T-cell (primary cell): ENCODE measurements at places on chromosomes 4 and X. TPM values are rescaled to one million over a fixed set of nuclear protein-coding genes. Genes with fewer than 3 reads are reported as not detected.

DNA sequence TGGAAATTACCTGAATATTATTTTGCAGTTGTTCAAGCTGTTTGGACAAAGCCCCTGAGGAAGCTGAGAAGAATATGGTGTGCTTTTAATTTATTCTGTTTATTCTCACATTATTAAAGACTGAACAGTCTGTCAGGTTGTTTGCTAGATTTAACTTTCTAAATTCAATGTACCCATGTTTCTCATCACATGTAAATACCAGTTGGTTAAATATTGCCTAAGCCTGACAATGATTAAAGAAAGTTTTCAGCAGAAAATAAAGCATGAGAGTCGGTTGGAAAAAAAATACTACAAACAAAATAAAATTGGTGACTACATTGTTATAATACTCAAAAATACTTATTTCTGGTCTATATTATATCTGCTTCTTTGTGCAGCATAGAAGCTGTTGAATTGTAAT is 1974.7 kb downstream of the ARAP2 start:
- H3K36me3 ChIP-seq: no peaks in the 10 kb centered on the region
- no peak overlapping the region for H3K4me3 ChIP-seq
- DNase-seq: no peak
- no peak overlapping the region for H3K27ac ChIP-seq
- no peaks in the 10 kb centered on the region for H3K4me1 ChIP-seq

DNA sequence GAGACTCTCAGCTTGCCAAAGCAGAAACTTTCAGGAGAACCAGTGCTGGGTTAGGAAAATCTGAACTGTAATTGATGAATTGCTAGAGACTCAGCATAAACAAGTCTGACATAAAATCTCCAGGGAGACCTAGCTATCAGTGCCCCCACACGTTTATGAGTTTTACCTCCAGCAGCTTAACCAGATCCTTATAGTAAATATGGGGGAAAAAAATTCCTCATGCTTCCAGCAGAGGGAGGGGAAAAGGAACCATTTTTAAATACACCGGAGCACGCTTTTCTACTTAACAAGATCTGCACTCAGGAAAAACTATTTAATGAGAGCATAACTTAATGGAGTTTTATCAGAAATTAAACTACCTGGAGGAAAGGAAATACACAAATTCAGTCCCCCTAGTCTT is 1040.7 kb upstream of the INTU start:
- H3K4me1 ChIP-seq: no peaks in the 10 kb centered on the region
- no peaks in the 10 kb centered on the region for H3K27me3 ChIP-seq
- no peak for DNase-seq
- no peaks in the 10 kb centered on the region for H3K36me3 ChIP-seq
- no peak overlapping the region for H3K27ac ChIP-seq
- no peak overlapping the region for H3K4me3 ChIP-seq

GRCh38 chrX:1465286-1466231 is 12.8 kb upstream of the ASMTL start:
- H3K27me3 ChIP-seq: no peaks in the 10 kb centered on the region
- peaks cover 43% of the 10 kb centered on the region for H3K36me3 ChIP-seq
- peaks cover 56% of the 10 kb centered on the region for H3K4me1 ChIP-seq
- peak overlapping the region; percentile 98 for H3K27ac ChIP-seq
- H3K4me3 ChIP-seq: no peak overlapping the region

SMIM14 gene
- 15.7 TPM for total RNA-seq

DNA sequence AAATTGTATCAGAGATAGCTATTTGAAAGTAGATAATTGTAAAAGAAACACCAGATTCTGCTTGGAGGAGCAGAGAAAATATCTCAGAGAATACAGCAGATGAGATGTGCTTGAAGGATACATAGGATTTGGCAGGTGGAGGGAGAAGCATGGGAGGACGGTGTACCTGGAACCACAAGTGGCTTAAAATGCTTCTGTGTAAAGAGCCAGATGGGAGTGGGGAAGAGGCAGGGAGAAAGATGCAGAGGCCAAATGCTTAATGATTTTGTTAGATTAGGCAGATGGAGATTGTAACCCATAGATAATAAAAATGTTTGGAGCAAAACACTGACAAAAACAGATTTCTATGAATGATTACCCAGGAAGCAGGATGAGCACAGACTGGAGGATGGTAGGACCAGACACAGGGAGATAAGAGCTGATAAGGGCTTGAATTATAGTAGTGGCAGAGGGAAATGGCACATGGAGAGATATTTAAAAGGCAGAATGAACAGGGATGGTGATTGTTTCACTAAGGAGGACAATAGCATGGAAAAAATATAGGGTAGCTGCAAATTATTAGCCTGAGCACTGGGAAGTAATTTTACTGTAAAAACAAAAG is 145.7 kb upstream of the TBC1D9 start:
- DNase-seq: no peak

- H3K4me3 ChIP-seq: no peak overlapping the region
- H3K27me3 ChIP-seq: no peaks in the 10 kb centered on the region
- no peaks in the 10 kb centered on the region for H3K4me1 ChIP-seq
- DNase-seq: no peak
- H3K36me3 ChIP-seq: no peaks in the 10 kb centered on the region
- H3K27ac ChIP-seq: no peak overlapping the region
These were observed 122.6 kb upstream of the VCX3B start for GRCh38 chrX:8341814-8342590.

- no peak overlapping the region for H3K27ac ChIP-seq
- no peak overlapping the region for H3K4me3 ChIP-seq
- no peak for DNase-seq
- no peaks in the 10 kb centered on the region for H3K36me3 ChIP-seq
These were observed 145.7 kb upstream of the NUDT6 start for GRCh38 chr4:123068081-123068480.

- no peak overlapping the region for H3K4me3 ChIP-seq
- peaks cover 32% of the 10 kb centered on the region for H3K27me3 ChIP-seq
- H3K4me1 ChIP-seq: no peaks in the 10 kb centered on the region
These were observed 2.1 kb downstream of the APLN start for GRCh38 chrX:129652565-129653169.

DNA sequence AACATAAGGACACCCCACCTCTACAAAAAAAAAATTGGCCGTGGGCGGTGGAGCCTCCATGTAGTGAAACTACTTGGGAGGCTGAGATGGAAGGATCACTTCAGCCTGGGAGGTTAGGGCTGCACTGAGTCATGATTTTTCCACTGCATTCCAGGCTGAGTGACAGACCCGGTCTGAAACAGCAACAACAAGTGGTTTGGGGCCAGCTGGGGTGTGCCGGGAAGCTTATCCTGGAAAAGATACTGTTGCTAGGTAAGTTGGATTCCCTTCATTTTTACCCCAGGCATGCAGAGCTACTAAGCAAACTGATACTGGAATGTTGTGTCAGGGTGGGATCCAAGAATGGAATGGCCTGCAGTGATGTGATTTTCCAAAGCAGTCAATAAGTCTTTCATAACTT is 57.0 kb downstream of the XAGE2 start:
- no peaks in the 10 kb centered on the region for H3K4me1 ChIP-seq
- H3K27me3 ChIP-seq: peaks cover 3% of the 10 kb centered on the region
- no peak overlapping the region for H3K27ac ChIP-seq
- no peak for DNase-seq
- no peak overlapping the region for H3K4me3 ChIP-seq

DNA sequence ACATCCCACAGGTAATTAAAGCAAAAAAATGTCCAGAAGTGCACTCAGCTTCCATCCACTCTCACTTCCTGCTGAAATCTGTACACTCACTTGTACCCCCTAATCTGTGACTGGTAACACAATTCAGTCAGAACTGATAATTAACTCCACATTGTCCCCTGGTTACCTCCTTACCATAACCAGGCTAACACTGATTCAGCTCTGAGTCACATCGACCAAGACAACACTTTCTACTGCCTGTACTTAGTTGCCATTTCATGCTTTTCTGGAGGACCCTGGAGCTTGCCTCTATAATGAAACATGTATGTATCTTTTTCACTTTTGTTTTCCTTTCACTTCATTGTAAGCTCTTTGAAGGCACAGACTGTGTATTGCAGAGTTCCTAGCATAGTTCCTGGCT is 130.9 kb upstream of the GABRG1 start:
- H3K4me1 ChIP-seq: no peaks in the 10 kb centered on the region
- no peak overlapping the region for H3K27ac ChIP-seq
- no peak for DNase-seq
- H3K27me3 ChIP-seq: no peaks in the 10 kb centered on the region
- no peak overlapping the region for H3K4me3 ChIP-seq

DNA sequence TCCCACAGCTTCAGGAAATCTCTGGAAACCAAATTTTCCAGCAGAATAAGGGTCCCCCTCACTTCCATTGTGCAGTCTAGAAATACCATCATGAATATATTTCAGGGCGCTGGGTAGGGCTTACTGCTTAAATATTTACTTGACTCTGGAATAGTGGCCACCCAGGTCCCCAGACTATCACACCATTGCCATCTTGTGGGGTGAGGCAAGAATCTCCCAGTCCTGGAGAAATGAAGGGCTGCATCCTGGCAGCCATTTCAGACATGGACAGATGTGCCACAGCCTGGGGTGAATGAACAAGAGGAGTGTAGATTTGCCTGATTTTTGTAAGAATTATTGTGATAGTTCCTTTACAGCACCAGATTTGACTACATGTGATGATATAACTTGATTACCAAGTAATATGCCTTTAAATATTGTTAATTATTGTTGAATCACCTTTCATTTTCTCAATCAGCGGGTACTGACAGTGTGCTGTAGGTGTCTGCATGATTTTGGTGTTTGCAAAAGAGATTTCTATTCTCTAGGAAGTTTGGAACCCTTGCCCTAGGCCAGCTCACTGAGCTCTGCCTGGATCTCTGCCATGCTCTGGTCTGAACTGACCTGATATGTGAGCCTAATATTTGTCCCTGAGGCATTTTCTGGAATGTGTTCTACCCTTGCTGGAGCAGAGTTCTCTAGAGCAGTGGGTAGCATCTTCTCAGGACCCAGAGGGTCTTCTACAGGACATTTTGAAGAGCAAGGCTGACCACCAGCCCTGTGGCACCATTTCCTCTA is 183.4 kb downstream of the KIT start:
- H3K36me3 ChIP-seq: no peaks in the 10 kb centered on the region
- no peaks in the 10 kb centered on the region for H3K27me3 ChIP-seq
- no peak overlapping the region for H3K4me3 ChIP-seq
- H3K27ac ChIP-seq: no peak overlapping the region
- no peaks in the 10 kb centered on the region for H3K4me1 ChIP-seq
- DNase-seq: no peak
